Uterus (tissue), 4 donors: ENCODE measurements at places on chromosomes 16 and 17.

DNA sequence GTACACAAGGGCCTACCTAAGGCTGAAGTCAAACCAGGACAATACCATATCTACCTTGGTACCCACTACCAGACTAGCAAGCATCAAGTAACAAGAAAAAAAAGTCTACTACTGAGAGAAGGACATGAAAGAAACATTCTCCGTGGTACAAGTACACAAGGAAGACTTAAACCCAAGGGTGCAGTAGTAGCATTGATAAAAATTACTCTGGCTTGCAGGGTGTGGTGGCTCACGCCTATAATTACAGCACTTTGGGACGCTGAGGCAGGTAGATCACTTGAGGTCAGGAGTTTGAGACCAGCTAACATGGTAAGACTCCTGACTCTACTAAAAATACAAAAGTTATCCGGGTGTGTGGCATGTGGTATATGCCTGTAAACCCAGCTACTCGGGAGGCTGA lies 386.5 kb upstream of the PMFBP1 start:
- DNase-seq: no peak

- no peak for DNase-seq
Measured at GRCh38 chr16:30982548-30983288, 2.3 kb upstream of the HSD3B7 start.

- no peak for DNase-seq
Measured at GRCh38 chr17:73678999-73679398, 34.8 kb upstream of the SDK2 start.

- DNase-seq: no peak
Measured at GRCh38 chr17:42337442-42337841, 49.1 kb downstream of the STAT5A start.

- DNase-seq: no peak
Measured at GRCh38 chr17:45791935-45792334, 7.8 kb downstream of the CRHR1 start.

- no peak for DNase-seq
Measured at GRCh38 chr16:64074706-64075105, 1047.2 kb downstream of the CDH11 start.

- no peak for DNase-seq
Measured at GRCh38 chr17:18968345-18968744, 16.4 kb downstream of the SLC5A10 start.

DNA sequence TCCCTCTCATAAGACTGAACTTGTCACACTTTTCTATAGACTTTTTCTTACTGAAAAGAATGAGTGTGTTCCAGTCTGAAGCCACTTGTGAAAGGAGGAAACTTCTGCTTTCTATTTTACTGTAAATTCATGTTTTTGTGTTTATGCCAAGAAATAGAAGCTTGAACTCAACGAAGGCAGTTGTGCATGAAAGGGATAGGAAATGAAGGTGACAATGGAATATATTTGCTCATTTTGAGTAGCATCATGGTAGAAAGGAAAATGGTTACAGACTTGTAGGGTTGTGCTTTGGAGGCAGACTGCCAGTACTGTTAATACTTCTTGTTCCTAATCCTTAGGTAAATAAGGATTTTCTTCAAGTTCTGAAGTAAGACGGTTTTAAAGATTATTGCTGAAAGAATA lies 8.1 kb downstream of the CLTC start:
- DNase-seq: no peak

DNA sequence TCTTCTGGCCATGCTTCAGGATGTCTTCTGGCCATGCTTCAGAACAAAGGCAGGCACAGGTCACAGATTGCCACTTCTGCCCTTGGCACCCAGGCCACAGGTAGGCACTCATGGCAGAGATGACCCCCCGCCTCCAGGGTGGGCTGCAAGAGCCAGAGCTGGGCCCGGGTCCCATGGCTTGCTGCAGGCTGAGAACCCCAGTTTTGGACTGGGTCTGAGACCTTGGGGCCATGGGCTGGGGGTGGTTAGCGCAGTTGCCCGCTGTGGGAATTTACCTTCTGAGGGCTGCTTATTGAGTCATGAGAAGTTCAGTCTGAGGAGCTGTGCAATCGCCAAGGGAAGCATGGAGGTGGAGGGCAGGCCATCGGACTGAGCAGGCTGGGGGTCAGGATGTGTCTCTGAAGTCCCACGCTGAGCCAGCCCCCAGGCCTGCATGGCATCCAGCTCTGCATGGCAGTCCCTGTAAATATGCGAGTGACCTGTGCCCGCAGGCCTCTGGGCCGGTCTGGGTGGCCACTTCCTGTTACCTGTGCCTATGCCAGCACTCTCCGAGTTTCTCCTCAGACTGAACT lies 1.7 kb downstream of the ANKRD13B start:
- DNase-seq: peak; percentile 16

DNA sequence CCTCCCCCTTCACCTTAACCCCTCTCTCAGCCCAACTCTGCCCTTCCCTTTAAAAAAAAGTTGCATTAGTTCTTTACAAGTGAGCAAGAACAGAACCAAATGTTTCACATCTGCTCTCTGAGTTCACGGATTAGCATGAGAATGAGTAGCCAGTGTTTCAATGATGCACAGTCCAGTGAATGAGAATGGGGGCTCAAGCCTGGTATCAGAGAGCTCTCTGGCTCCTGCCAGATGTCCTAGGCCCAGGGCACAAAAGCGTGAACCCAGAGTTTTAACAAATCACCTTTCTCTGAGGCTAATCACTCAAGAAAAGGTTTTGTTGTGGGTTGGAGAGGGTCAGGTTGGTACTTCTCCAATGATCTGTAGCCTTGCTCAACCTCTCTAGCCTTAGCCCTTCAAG lies 41.5 kb upstream of the HS3ST3A1 start:
- no peak for DNase-seq

DNA sequence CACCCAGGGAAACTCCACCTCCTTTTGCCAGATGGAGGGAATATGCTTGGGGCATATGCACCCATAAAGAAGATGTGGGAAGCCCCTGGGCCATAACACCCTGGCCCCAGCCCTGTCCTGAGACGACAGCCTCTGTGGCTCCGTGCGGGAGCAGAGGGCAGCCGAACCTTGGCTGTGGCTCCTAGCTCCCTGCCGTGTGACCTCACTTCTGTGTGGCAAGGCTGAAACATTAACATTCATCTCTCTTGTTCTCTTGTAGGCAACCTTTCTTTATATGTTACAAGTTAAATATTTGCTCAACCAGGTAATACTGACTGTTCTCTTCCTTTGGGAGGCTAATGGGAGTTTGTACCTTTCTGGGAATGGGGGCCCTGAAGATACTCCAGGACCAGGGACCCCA lies 17.5 kb downstream of the SLC47A1 start:
- DNase-seq: no peak
